Stimulated activated CD8-positive, alpha-beta memory T cell treated with anti-CD3 and anti-CD28 coated beads, Interleukin-7, amount 100 ng/mL, for 1 hour (primary cell): ENCODE measurements at places on chromosomes 3 and 15.

DNA sequence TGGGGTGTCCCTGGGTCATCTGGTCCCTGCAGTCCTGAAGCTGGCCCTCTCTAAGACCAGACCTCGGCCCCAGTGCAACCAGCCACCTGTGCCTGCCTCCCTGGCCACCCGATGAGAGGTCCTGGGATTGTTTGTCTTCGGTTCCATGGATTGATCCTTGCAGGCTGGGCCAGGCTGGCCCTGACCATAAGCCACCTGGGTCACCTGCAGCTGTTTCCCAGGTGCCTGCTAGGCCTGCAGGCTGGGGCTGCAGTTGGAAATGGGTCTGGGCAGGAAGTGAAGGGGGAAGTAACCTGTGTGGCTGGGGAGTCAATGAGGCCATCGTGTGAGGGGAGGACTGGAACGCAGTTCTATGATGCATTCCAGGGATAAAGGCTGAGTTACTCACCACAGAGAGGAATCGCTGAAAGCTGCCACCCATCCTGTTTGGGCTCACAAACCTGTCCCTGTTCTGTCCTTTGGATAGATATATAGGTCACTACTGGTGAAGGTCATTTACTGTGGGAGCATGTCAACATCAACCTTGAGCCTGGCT is 30.9 kb upstream of the VPS8 start:
- no peak for DNase-seq

- DNase-seq = no peak
Measured at GRCh38 chr3:16538507-16538906, 25.0 kb upstream of the RFTN1 start.

GRCh38 chr3:153961494-153961893 is 159.7 kb upstream of the ARHGEF26 start:
- no peak for DNase-seq

- no peak for DNase-seq
Measured at GRCh38 chr3:77539014-77539413, 499.1 kb downstream of the ROBO2 start.

GRCh38 chr3:19384868-19385267 is 236.6 kb downstream of the KCNH8 start:
- DNase-seq = no peak
